Stimulated activated CD4-positive, alpha-beta T cell treated with anti-CD3 and anti-CD28 coated beads, Interleukin-4, amount 100 ng/mL, for 48 hours (primary cell): ENCODE measurements at places on chromosomes 4 and X.

DNA sequence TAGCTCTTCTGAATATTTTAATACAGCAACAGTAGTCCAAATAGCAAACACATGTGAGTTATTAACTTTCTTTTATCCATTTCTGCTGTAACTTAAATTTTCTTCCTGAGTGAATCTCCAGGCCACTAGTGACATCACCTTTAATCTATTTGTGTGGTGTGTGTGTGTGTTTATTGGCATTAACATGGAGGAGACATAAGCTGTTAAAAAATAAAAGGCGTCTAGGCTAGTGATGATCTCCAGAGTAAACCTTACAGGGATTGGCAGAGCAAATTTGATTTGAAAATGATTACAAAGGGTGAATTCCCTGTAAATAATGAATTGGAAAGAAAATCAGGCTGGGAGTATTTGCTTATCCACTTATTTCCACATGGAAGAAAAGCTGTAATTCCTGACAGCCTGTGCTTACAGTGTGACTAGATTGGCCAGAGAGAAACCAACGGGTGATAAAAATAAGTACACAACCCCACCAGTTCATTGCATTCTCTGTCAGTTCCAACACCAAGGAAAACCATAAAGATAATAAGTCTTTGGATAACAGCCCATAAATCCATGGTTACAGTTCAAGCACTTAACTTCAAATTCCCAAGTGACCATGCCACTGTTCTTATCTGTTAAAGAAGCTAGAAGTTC, 186.1 kb downstream of the ENOX2 start:
- no peak for DNase-seq

DNA sequence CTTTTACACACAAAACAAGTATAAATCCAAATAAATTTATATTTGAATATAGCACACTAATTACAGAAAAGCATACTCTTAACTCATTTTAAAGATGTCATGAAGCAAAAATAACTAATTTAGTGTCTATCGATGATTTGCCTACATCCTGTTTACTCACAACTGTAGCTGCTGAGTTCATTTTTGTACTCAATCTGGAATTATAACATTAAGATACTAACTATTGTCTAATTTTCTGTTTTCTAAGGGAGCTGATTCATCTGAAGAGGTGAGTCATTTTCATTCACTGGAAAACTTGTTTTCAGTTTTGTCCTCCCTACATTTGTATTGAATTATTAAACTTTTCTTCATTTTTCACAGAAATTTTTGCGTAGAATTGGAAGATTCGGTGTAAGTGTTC, 3.7 kb downstream of the STATH start:
- no peak for DNase-seq

DNA sequence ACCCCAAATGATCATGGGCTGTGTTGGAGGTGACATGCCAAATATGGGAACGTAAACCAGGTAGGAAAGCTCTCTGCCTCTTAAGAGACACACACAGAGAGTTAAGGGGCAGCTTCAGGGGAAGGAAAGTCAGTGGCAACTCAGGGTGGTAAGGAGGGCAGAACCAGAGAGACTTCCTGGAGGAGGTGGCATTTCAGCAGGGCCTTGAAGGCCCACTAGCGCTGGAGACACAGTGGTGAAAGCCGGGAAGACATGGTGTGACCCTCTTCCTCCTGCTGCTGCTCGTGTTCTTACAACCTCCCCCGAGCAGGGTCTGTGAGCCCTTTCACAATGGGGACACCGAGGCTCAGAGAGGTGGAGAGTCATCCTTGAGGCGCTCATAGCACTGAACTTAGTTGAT, 68.2 kb downstream of the SORCS2 start:
- no peak for DNase-seq

- no peak for DNase-seq
Observed at GRCh38 chr4:24560868-24561368, 23.4 kb downstream of the DHX15 start.

GRCh38 chrX:13373027-13373426, 53.2 kb upstream of the ATXN3L start:
- DNase-seq, result no peak

- DNase-seq, result no peak
Observed at GRCh38 chrX:10744007-10744406, 123.6 kb upstream of the MID1 start.

DNA sequence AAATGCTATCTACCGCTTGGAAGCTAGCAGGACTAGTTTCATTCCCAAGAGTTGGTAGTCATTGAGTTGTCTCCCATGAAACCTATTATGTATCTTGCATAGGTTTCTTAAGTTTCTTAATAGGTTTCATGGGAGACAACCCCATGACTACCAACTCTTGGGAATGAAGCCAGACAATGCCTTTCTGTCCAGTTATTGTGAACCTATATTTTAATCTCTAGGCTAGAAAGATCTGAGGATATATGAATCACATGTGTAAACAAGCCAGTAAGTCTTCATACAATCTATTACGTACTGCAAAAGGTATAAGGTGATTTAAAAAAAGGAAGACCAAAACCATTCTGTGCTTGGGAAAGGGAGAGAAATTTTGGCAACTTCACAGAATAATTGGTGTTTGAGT, 162.6 kb downstream of the INPP4B start:
- DNase-seq, result no peak
